ENCODE measurements at places on chromosomes 7 and 10. TPM values are rescaled to one million over a fixed set of nuclear protein-coding genes. Genes with fewer than 3 reads are reported as not detected.

Gene OR6B1
- not detected for total RNA-seq

Gene GALNT17
- 8.9 TPM for total RNA-seq

Gene SPDYE5
- not detected for total RNA-seq

Gene CLCN1
- total RNA-seq, result 0.09 TPM

Gene NT5C3A
- 21.8 TPM for total RNA-seq

Gene TRIL
- 2.9 TPM for total RNA-seq

Gene TMEM196
- not detected for total RNA-seq

Gene CLEC5A
- 12.6 TPM for total RNA-seq

Gene CPA1
- not detected for total RNA-seq

Gene SORCS1
- total RNA-seq, result 0.15 TPM

Gene TRPV5
- not detected for total RNA-seq

Gene SPDYE16
- 0.26 TPM for total RNA-seq

Gene MRPS24
- 80.9 TPM for total RNA-seq

Gene SGCE
- 49.9 TPM for total RNA-seq

Gene PEX1
- 12.7 TPM for total RNA-seq

Gene AKR1C4
- total RNA-seq, result not detected

Gene CYP3A5
- 6.0 TPM for total RNA-seq

Gene COL26A1
- total RNA-seq, result 0.76 TPM

Gene ANKMY2
- total RNA-seq, result 11.8 TPM

Gene FAM24B
- total RNA-seq, result 3.0 TPM

Gene CPA2
- total RNA-seq, result not detected

Gene PNLIPRP1
- not detected for total RNA-seq

Gene APBB1IP
- total RNA-seq, result 50.0 TPM

Gene GNAI1
- total RNA-seq, result 27.3 TPM

Gene CCDC146
- total RNA-seq, result 14.5 TPM

Gene OPTN
- total RNA-seq, result 51.3 TPM

Gene ACBD7
- total RNA-seq, result 1.3 TPM

Gene ZNF425
- total RNA-seq, result 1.5 TPM

Gene TIMM23
- 42.8 TPM for total RNA-seq

Gene ICA1
- 32.6 TPM for total RNA-seq

Gene VPS37D
- 2.0 TPM for total RNA-seq

Gene ABLIM1
- 195 TPM for total RNA-seq

Gene LRIT2
- not detected for total RNA-seq

Gene HKDC1
- total RNA-seq, result 4.5 TPM

Gene CNTNAP2
- 2.3 TPM for total RNA-seq

Gene ZP3
- 3.3 TPM for total RNA-seq

Gene ADCY1
- 0.90 TPM for total RNA-seq
